ENCODE measurements at places on chromosomes 7 and 10. TPM values are rescaled to one million over a fixed set of nuclear protein-coding genes. Genes with fewer than 3 reads are reported as not detected.

- DNase-seq: no peak
Observed at GRCh38 chr10:71605263-71605962, 114.2 kb downstream of the C10orf105 start.

GRCh38 chr7:28812616-28813015, 145.5 kb downstream of the TRIL start:
- no peak for DNase-seq

DNA sequence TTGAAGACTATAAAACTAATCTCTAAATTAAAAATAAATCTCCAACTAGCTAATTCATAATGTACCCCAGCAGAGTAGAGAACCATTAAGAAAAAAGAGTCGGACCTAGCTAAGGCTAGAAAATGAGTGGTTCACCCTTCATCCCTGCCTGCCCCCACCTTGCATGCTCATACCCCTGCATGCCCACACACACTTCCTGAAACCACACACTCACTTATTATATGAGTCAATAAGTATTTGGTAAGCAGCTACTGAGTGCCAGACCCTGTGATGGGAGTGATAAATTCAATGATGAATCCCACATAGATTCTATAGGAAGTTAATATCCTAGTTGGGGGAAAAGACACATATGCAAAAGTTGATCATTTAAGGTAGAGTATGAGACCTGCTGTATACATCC, 152.9 kb upstream of the INHBA start:
- no peak for DNase-seq

DNA sequence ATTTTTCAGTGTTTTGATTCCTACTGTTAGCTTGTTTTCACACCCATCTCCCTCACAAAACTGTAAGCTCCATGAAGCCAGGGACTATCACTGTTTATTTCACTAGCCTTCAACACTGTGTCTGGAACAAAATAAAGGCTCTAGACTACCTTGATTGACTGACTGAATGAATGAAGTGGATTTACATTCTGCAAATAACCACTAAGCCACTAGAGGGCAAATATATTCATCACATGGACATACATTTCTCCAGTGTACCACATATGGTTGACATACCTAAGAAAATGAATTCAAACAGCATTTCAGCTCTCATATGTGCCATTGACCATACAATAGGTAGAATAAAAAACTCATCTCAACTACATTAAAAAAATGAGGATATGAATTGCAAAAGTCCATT, 185.9 kb downstream of the RAB11FIP2 start:
- DNase-seq: no peak

- DNase-seq: no peak
Observed at GRCh38 chr10:10038348-10038747, 979.3 kb upstream of the CELF2 start.

- DNase-seq: no peak
Observed at GRCh38 chr7:73738220-73738611, 386 bp downstream of the ABHD11 start.

Gene NODAL
- polyA plus RNA-seq: not detected

Gene AKR1B15
- 0.86 TPM for polyA plus RNA-seq

Gene CALY
- 1.1 TPM for polyA plus RNA-seq
